ENCODE measurements at places on chromosomes 5 and 9.

DNA sequence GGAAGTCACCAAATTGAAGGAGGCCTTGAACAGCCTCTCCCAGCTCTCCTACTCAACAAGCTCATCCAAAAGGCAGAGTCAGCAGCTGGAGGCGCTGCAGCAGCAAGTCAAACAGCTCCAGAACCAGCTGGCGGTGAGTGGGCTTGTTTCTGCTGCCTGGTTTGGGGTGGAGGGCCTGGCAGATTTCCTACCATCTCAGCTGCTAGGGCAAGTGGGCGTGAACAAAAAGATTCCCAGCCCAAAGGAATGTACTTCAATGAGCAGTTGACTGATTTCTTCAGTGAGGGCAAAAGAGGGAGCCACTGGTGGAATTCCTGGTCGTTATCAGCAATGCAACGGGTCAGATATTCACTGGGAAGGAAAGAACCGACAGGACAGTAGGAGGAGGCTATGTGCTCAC, 12.6 kb upstream of the TTC23L start:
- H3K27ac ChIP-seq = no peak overlapping the region
- no peaks in the 10 kb centered on the region for H3K4me1 ChIP-seq
- H3K27me3 ChIP-seq = no peaks in the 10 kb centered on the region
- H3K36me3 ChIP-seq = no peaks in the 10 kb centered on the region
- DNase-seq = no peak
- H3K4me3 ChIP-seq = no peak overlapping the region

DNA sequence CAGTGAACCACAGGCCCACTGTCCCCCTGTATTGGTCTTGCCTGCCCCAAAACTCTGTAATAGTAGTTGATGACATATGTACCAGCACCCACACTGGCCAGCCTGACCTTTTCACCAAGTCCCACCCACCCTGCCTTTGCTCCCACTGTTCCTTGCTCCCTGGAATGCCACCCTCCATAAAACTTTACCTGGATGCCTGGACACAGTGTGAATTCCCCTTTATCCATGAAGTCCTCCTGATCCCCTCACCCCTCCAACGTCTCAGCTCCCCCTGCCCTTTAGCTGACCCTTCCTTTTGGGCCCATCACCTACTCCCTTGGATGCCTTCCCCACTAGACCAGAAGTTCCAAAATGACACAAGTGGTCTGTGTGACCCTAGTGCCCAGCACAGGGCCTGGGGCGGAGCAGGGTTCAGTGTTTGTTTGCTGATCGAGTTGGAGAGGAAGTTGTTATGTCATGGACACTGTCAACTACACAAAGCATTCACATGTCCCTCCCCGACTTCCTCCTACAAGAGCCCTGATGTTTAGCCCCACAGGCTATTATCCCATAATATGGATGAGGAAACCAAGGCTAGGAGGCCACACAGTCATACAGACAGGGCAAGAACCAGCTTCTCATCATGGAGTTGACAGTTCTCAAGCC, 16.1 kb downstream of the AMBP start:
- no peak for DNase-seq
- H3K27me3 ChIP-seq = no peaks in the 10 kb centered on the region
- H3K36me3 ChIP-seq = no peaks in the 10 kb centered on the region
- H3K4me3 ChIP-seq = no peak overlapping the region
- H3K27ac ChIP-seq = no peak overlapping the region

DNA sequence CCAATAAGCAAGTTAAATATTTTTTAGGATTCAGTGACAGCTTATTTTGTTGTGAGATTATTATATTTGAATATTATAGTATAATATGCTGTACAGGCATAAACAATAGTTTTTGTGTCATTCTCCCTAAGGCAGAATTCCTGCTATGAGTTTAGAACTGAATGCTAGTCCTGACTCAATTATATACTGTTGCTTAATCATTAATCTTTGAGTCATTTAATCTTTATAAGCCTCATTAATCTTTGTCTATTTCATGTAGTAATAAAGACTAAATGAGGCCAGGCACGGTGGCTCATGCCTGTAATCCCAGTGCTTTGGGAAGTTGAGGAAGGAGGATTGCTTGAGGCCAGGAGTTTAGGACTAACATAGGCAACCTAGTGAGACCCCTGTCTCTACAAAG, 3.6 kb upstream of the DCP2 start:
- H3K36me3 ChIP-seq = no peaks in the 10 kb centered on the region
- H3K27ac ChIP-seq = no peak overlapping the region
- H3K4me1 ChIP-seq = peaks cover 20% of the 10 kb centered on the region

DNA sequence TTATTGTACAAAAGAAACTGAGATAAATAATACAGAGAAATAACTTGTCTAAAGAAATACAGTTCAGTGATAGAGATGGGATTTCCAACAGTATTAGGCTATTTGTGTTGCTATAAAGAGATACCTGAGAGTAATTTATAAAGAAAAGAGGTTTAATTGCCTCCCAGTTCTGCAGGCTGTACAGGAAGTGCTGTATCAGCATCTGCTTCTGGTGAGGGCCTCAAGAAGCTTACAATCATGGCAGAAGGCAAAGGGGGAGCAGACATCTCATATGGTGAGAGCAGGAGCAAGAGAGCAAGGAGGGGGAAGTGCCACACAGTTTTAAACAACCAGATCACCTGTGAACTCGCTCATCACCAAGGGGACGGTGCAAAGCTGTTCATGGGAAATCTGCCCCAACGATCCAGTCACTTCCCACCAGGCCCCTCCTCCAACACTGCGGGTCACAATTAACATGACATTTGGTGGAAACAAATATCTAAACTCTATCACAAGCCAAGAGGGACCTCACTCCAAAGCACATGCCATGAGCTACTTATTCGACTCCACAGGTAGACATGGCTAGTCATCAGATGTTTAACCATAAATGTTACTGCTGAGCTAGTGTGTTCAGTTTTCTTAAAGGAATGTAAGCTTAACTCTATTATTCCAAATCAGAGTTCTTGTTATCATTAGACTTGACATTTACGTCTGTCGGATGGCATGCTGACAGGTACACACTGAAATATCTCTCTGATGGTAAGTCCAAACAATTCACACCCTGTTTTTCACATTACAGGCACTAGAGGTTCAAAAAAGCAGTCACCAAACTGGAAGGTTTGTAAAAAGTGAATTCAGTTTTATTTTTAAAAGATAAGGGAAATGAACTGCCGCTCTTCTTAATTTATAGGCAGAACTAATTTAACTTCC, 82.2 kb downstream of the AUH start:
- H3K27me3 ChIP-seq = no peaks in the 10 kb centered on the region
- no peak for DNase-seq
- H3K27ac ChIP-seq = no peak overlapping the region
- no peak overlapping the region for H3K4me3 ChIP-seq
- peaks cover 14% of the 10 kb centered on the region for H3K4me1 ChIP-seq

GRCh38 chr5:126543660-126544059, 51.4 kb downstream of the ALDH7A1 start:
- H3K27ac ChIP-seq = no peak overlapping the region
- H3K4me3 ChIP-seq = no peak overlapping the region
- no peaks in the 10 kb centered on the region for H3K36me3 ChIP-seq
- peaks cover 24% of the 10 kb centered on the region for H3K4me1 ChIP-seq
- peaks cover 13% of the 10 kb centered on the region for H3K27me3 ChIP-seq

GRCh38 chr5:31218978-31219377, 25.5 kb downstream of the CDH6 start:
- H3K4me1 ChIP-seq = no peaks in the 10 kb centered on the region
- H3K27me3 ChIP-seq = no peaks in the 10 kb centered on the region
- H3K36me3 ChIP-seq = no peaks in the 10 kb centered on the region

GRCh38 chr5:127351418-127351817, 60.8 kb downstream of the MEGF10 start:
- no peaks in the 10 kb centered on the region for H3K4me1 ChIP-seq
- no peak for DNase-seq
- H3K36me3 ChIP-seq = no peaks in the 10 kb centered on the region
- H3K27ac ChIP-seq = no peak overlapping the region
- no peak overlapping the region for H3K4me3 ChIP-seq

DNA sequence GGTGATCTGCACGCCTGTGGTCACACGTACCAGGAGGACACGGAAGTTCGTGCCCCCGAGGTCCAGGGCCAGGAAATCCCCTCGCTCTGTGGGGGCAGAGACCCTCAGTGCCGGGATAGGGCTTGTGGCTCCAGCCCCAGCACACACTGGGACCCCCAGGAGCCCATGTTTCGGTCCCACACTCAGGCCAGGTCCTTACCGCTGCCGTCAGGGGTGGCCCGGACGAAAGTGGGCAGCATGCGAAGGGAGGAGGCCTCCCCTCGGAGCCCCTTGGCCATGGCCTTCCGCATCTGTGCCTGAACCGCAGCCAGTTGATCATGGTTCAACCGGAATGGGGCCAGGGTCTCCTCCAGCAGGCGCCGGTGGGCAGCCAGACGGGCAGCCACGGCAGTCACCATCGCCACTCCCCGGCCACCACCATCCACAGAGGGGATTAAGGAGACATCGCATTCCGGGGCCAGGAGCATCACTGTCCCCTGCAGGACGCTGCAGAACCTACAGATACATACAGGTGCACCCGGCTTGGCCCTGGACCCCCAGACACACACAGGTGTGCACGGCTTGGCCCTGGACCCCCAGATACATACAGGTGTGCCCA, 11.8 kb downstream of the HK3 start:
- no peak overlapping the region for H3K27ac ChIP-seq
- DNase-seq = no peak
- H3K4me1 ChIP-seq = no peaks in the 10 kb centered on the region

Measured in MM.1S (cell line).